ENCODE measurements at places on chromosomes 11 and 22.

DNA sequence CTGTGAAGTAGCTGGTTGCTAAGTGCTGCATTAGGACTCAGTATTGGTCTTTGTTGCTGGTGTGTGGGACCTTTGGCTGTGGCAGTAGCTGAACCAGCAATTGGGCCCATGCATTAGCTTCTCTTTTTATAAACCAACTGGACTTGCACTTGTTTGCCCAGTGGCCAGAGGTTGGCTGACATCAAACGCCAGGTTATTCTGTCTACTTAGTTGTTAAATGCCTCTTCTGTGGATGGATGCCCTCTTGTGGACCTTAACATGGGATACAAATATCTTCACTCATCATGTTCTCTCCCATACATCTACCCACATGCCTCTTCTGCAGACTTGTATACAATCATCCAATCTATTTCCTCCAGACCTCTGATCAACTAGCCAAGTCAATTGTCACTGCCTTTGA, 26.4 kb upstream of the ARHGAP20 start:
- DNase-seq = no peak

GRCh38 chr22:30340911-30341685, 14.4 kb upstream of the TBC1D10A start:
- DNase-seq = no peak

GRCh38 chr22:20138868-20139267, 7.3 kb downstream of the ZDHHC8 start:
- DNase-seq = no peak

- peak; percentile 36 for DNase-seq
These were observed 2.3 kb downstream of the KRTAP5-11 start for GRCh38 chr11:71580057-71581003.

- no peak for DNase-seq
These were observed 194.6 kb downstream of the DDX10 start for GRCh38 chr11:108859510-108859909.

- no peak for DNase-seq
These were observed 385.1 kb downstream of the BUD13 start for GRCh38 chr11:116387641-116388040.

DNA sequence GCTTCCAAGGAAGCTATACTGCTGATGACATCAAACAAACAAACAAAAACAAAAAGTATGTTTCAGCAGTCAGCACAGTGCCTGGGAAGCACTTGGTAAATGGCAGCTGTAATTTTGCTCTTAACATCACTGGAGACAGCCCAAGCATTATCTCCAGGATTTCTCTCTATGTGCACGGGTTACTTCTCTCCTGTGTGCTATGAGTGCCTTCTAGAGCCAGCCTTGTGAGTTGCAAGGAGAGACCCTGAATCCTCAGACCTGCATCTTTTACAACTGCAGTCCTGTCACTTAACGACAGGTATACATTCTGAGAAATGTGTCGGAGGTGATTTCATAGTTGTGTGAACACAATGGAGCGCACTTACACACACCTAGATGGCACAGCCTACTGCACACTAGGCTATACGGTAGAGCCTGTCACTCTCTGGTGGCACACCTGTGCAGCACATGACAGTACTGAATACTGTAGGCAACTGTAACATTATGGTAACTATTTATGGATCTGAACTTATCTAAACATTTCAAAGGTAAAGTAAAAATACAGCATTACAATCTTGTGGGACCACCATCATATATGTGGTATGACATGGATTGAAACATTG, 662.5 kb upstream of the B3GAT1 start:
- DNase-seq = no peak

Data from GM12892 (cell line).